ENCODE measurements at places on chromosomes 2 and 18.
A peak's percentile ranks its signal among the peaks of the same experiment; 100 is the strongest.

- no peak for DNase-seq
Measured at GRCh38 chr2:37839991-37840390, 85.1 kb upstream of the RMDN2 start.

DNA sequence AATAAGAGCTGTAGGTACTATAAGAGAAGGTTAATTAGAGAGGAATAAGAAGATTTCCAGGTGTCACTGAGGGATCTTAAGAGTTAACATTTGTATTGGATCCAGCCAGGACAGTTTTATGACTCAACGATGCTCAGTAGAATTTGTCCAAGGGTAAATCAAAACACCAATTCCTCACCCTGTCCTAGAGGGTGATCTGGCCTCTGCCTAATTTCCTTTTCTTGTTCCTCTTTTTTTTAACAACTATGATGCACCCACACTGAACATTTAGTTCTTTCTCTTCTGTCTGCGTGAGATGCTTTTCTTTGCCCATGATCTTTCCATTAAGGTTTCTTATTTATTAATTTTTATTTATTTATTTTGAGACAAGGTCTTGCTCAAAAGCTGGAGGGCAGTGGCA lies 92.0 kb downstream of the PMS1 start:
- DNase-seq = no peak

GRCh38 chr18:23719634-23720201 lies 30.5 kb downstream of the LAMA3 start:
- DNase-seq = peak; percentile 94

- no peak for DNase-seq
Measured at GRCh38 chr2:61713457-61713856, 140.4 kb downstream of the FAM161A start.

- DNase-seq = no peak
Measured at GRCh38 chr2:25544445-25544844, 128.9 kb downstream of the DTNB start.

DNA sequence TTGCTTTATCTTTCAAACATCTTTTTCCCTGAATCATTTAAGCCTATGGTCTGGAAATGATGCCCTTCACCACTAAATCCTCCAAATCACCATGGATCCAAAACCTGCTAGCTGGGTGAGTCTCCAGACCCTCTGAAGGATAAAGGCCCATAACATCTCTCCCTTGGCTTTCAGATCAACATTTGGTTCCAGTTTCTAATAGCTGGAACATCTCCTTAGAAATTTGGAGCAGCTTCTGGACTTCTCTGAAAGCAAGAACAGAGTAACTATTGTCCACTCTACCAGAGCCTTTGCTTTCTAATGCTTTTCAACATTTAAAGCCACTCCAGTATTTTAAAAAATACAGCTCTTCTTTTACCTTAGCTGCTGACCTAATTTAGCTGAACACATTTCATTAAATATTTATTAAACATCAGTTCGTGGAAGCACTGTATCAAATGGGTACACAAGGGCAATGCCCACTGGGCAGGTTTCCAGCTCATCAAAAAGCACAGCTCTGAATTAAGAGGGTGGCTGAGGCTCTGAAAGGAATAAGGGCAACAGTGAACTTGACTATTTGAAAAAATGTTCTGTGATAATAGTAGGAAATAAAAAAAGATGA lies 75.3 kb downstream of the GALNT3 start:
- no peak for DNase-seq

- peak; percentile 55 for DNase-seq
Measured at GRCh38 chr2:235135990-235136561, 184.3 kb downstream of the SH3BP4 start.
